ENCODE measurements at places on chromosomes 12 and 14.

DNA sequence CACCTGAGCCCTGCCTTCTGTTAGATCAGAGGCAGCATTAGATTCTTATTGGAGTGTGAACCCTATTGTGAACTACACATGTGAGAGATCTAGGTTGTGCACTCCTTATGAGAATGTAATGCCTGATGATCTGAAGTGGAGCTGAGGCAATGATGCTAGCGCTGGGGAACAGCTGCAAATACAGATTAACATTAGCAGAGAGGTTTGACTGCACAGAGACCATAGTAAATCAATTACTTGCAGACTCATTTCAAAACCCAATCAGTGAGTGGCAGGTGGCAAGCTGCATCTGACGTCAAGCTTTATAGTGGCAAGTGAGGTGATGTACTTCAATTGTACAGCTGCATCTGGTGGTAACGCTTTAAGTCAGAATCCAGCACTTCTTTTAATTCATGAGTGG lies 141.6 kb downstream of the GPHN start:
- ATAC-seq = peak; percentile 84

GRCh38 chr14:78904094-78904493 lies 733.9 kb downstream of the NRXN3 start:
- ATAC-seq = no peak

DNA sequence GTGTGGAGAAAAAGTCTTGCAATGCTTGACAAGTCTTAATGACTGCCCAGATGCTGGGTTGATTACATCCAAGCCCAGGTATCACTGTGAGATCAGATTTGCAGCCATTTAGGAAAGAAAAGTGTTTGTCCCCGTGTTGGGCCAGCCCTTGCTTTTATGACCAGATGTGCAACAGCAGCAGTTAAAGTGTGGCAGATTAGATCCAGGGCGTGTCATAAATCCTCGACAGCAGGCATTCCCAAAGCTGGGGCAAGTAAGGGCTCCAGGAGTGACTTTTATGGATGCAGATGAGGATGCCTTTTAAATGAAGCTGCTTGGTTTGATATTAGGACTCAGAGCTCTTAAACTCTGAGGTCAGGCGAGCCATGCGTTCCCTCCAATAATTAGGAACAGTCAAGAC lies 1.7 kb downstream of the SMOC1 start:
- no peak for ATAC-seq

DNA sequence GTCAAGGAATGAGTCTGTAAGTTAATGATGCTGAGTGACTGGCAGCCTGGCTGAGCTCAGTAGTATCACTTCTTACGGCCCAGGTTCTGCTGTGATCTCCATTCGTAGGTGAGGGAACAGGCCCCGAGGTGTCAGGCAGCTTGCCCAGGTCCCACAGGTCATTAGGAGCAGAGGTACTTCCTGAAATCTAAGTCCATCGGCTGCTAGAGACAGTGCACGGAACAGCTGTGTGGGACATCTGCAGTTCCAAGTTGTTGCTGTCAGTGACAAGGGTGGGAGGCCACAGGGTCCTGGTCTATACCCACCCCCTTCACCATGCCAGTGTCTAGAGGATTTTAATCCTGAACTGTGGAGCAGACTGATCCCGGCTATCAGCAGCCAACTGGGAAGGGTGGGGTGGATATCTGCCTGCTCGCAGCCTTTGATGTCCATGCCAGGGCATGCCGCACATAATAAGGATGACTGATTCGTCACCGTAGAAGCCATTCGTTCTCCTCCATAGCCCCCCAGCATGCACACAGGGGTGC lies 82.3 kb upstream of the RIN3 start:
- ATAC-seq = no peak

- ATAC-seq = no peak
Measured at GRCh38 chr14:50399251-50400032, 2.8 kb upstream of the CDKL1 start.

- peak; percentile 76 for ATAC-seq
Measured at GRCh38 chr12:120640861-120641833, 721 bp downstream of the CABP1 start.

- ATAC-seq = no peak
Measured at GRCh38 chr12:114903083-114903691, 219.2 kb upstream of the TBX3 start.

GRCh38 chr12:26768611-26769603 lies 64.1 kb downstream of the ITPR2 start:
- ATAC-seq = peak; percentile 39

DNA sequence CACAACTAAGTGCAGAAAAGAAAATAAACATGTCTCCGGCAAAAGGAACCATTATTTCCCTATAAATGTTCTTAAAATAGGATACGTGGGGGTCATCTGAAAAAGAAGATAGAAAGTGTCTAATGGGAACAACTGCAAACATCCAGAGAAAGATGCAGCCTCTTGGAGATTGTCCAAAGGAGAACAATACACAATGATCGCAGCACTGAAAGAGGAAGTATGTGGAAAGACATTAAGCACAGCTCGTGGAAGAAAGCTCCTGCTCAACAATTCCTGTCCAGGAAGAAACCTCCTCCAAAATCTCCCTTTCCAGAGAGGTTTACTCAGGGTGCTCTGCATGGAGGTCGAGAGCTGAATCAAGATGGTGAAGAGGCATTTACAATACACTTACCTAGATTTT lies 2.5 kb upstream of the LALBA start:
- no peak for ATAC-seq

DNA sequence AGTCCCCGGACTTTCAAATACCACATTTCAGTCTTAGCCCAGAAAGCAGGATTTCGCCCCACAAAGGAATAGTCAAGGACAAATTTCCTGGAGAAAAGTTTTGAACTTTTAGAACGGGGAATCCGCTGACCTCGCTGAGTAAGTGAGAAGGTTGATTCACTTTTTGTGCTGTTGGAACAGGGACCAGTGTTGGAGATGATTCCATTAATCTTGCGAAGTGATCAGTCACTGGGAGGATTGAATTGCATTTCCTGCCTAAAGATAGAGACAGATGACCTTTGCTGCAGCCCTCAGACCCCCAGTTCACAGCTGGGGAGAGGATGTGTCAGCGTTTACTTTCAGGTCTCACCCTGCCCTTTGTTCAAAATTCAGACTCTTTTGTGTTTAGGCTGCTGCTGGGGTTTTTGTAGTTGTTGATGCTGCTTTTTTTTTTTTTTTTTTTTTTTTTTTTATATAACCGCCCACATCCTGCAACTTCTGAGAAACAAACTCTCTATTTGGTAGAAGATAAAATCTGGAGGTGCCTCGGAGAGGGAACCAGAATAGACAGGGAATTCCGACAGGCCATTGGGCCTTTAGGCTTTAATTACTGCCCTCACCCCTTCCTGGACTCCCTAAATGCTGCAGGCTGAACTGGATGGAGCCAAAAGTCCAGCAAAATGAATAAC lies 9.8 kb upstream of the KDM2B start:
- peak; percentile 86 for ATAC-seq

DNA sequence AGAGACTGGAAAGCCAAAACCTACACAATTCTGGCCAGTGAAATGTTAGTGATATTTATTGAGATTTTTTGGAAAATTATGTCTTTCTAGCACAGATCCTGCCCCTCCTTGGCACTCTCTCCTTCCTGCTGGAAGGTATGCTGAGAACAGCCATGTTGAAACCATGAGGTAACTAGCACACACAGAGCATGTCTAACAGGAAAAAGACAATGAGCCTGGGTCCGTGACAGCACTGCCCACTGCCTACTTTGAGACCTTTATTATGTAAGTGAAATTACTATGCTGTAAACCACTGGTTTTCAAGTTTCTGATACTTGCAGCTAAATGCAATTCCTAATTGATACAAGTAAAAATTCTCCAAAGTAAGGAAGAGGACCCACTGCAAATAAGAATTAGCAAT lies 81.6 kb upstream of the SINHCAF start:
- ATAC-seq = no peak

Data from activated T-helper 17 cell treated with anti-CD3 and anti-CD28 coated beads, Interleukin-2, amount 50 U/mL, for 72 hours (primary cell).